Caki2 (cell line): ENCODE measurements at places on chromosomes 1 and 21.

DNA sequence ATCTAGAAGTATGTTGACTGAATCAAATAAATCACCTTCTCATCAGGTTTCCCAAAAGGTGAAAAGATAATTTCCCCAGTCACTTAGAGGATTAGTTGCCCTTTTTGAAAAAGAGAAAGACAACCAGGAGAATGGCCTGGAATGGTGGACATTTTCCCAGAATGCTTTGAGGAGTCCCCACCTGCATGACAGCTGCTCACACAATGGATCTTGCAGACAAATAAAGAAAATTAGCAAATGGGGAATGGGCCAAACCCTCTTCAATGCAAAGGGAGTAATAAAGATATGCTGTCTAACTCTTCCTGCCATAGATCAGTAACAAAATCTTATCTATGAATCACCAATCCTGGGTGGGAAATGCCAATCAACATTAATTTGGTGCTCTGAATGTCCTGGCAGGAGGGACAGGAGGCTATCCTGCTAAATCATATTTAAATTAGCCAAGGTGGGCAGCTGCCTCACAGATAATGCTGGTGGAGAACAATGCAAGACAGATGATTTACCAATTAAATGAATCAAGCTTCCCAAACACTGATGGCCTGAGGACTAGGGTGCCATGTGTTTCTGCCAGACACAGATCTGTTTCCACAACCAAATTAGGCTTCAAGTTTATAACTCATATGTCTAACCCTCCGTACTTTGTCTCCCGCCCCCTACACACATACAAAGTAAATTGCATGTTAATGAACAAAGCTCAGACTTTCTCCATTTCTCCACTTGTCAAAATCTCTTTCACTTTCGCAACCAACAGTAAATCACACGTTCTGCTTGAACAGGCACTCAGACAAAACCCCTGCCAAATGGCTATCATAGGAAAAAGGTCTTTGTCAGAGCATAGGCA lies 488.0 kb upstream of the PLXNA2 start:
- no peak for DNase-seq

DNA sequence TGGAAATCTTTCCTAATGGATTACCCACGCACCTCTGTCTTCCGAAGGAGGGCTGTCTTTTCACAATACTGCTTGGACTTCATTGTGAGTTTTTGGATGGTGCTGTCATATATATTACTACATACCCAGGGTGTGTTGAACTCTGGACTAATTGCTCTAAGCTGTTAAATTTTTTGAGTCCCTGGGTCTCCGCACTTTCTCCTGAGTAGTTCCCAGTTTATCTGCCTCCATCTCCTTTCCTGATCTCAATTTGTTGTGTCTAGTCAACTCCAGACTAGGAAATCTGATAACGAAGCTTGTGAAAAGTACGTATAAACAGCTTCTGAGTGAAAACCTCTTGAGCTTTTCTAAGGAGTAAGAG lies 211.1 kb downstream of the ROR1 start:
- no peak for DNase-seq

DNA sequence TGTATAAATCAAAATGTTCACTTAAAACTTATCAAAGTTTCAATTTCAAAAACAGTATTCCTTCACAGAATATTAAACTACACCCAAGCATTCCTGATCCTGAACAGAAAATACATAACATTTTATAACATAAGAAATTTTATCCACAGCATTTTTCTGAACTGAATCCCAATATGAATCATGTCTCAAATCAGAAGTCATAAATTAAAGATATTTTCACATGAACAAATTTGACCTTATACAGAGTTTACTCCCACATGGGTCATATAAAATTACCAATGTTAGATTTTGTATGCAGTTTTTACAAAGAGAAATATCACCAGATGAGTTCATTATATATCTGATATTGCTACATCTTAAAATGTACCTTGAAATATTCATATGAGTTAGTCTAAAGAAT lies 48.6 kb upstream of the ASPM start:
- no peak for DNase-seq

GRCh38 chr1:151803164-151803563 lies 2.1 kb downstream of the LINGO4 start:
- DNase-seq = no peak

DNA sequence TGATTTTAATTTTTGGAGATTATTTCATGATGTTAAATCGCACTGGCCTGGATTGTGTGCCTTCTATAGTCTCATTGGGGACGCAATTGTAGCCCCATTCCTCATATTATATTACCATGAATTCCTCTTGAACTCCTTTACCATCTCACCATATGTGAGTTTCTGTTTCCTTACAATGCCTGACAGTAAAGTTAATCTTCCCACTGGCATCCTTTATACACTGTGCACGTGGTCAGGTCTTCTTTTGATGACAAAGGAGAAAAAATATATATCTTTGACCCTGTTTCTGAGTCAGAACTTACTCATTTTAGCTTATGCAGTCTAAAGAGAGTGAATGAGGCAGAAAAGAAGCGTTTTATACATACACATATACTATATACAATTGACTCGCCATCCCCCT lies 774 bp upstream of the ABL2 start:
- peak; percentile 32 for DNase-seq

DNA sequence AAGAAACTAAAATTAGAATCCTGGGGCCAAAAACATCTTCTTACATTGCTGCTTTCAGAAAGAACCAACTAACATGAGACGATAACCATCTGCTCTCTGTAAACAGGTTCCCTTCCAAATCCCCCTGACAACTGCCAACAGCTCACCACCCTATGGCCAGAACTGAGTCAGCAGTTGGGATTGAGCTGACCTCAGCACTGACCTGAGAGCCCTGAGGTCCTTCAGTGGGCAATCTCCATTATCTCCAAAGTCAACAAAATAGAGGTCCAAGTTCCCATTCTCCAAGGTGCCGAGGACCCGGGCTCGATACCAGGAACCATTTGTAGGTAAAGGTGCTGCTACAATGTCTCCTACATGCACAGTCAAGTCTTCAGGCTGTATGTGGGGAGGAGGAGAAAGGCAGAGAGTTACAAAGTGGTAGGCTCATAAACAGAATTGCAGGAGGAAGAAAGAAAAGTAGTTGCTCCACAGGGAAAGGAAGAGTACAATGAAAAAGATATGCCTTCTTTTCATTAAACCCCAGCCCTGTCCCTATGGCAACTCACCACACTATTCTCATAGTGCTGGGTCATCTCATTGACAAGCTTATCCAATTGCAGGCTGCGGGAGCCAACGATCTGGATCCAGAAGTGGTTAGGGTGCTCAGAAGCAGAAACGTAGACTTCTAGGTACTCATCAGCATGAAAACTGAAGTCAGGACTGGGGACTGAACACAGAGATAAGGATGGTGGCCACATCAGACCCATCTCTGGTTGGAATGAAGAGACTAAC lies 12.8 kb upstream of the MRPL9 start:
- DNase-seq = no peak

DNA sequence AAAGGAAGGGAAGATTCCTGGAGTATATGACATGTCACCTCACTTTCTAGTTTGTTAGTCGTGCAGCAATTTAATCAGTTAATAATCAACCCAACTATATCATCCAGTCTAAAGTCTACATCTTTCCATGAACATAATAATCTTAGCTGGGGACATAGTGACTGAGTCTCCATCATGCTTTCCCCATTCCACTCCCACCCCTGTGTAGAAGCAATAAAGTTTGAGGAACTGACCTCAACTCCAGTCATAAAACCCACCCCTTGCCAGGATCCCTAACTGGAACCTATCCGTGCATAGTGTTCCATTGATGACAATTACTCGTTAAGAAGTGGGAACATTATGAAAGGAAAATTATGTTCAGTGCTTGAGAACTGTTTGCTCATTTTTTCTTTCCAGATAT lies 48.9 kb upstream of the MROH9 start:
- no peak for DNase-seq

DNA sequence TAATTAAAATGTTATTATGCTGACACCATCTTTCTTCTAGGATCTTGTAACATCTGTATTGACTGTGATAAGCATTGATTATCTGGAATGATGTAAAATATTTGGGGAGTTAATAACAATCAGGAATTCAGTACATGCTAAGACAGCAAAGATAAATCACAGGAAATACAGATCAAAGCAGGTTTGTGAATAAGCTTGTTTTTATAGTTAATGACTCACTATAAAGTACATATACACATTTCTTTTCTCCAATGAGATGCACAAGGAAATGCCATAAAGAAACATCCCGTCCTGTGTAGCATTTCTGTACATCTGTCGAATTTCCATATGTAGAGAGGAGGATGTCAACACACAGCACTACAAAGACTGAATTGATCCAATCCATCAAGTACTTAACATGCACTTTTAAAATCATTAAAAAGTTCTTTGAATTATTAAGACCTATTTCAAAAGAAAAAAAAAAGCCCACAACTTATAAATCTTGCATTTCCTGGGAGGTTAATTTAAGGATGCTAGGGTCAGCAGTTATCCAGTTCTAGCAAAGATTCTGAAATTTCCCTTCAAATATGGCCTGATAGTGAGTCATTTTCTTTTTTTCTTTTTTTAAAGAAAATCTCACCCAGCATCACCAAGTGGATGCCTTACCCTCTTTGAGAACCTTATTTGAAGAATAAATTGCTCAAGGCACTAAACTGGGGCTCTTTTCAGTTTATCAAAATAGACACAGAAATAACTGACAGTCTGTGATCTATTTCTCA lies 243.2 kb upstream of the NR5A2 start:
- DNase-seq = no peak

DNA sequence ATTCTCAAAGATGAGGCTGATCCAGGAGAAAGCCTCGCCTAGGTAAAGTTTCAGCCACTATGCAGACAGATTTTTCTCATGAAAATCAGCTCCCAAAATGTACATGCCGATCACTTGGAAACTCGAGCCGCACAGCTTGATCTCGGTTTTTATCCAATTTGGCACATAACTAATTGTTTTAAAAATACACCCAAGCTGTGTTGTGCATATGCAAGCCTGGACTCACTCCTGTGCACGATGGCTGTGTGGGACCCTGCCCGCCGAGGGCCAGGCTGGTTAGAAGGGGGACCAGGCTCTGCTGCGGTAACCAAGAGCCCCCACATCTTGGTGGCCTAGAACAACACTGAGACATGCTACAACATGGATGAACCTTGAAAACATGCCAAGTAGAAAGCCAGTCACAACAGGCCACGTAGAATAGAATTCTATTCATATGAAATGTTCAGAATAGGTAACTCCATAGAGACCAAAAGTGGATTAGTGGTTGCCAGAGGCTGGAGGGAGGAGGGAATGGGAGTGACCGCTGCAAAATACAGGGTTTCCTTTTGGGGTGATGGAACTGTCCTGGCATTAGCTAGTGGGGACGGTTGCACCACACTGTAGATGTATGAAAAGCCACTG lies 16.1 kb upstream of the LDLRAP1 start:
- no peak for DNase-seq

DNA sequence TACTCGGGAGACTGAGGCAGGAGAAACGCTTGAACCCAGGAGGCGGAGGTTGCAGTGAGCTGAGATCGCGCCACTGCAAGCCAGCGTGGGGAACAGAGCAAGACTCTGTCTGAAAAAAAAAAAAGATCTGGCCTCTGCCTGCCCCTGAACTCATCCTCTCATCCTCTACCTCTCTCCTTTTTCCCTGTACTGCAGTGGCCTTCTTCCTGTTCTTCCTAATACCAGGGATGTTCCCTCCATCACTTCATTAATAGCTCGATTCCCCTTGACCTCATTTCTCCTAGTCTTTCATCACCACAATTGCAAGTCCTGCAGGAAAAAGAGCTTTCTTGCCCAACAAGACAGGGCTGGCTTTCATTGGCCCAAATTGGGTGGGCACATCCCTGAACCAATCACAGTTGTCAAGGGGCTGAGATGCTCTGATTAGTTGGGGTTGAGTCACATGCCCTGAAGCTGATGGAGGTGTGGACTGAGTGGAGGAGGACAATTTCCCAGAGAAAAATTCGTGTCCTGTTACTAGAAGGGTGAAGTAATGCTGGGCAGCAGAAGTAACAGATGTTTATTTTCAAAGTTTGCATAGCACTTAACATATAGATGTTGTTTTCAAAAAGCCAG lies 86.8 kb upstream of the PUM1 start:
- DNase-seq = peak; percentile 53

- DNase-seq = peak; percentile 72
These were observed 394.2 kb upstream of the LYPLAL1 start for GRCh38 chr1:218779341-218780100.

DNA sequence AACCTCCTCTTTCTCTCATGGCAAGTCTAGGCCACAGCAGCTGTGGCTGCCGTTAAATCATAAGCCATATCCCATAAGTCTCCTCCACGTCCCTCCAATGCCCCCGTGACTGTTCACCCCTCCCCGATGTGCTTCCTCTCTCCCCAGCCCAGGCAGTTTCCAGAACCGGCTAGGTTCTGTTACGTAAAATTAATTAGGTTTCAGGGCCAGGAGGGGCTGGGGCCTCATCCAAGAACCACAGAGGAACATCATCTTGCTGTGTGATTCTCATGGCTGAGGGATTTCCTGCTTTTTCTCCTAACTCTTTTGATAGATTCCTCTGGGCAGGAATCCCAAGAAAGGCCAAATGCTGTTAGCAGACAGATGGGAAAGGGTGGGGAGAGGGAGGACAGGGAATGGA lies 141.8 kb upstream of the AJAP1 start:
- no peak for DNase-seq

GRCh38 chr1:171740356-171740863 lies 1.5 kb downstream of the VAMP4 start:
- no peak for DNase-seq

DNA sequence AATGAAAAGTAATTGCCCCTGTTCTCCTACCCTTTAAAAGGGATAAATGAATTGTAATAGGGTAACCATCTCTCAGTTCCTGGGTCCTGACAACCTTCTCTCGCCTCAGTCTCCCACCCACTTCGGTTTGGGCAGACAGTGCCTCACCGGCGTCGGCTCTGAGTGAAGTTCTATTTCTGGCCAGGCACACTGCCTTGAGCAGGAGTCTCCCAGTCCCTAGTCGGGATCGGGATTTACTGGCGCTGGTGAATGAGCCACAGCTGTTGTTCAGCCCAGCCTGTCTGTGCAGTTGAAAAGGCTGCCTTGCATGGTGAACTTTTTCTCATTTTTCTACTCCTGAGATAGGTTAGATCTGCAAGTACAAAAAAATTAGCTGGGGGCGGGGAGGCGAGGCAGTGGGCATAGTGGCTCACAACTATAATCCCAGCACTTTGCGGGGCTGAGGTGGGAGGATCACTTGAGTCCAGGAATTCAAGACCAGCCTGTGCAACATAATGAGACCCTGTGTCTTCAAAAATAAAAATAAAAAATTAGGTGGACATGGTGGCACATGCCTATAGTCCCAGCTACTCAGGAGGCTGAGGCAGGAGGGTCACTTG lies 7.4 kb downstream of the PLEKHM2 start:
- no peak for DNase-seq

- DNase-seq = peak; percentile 41
These were observed 67.3 kb upstream of the KCNJ6 start for GRCh38 chr21:37983336-37984095.

- DNase-seq = no peak
These were observed 20.0 kb upstream of the SYT6 start for GRCh38 chr1:114173680-114174079.

DNA sequence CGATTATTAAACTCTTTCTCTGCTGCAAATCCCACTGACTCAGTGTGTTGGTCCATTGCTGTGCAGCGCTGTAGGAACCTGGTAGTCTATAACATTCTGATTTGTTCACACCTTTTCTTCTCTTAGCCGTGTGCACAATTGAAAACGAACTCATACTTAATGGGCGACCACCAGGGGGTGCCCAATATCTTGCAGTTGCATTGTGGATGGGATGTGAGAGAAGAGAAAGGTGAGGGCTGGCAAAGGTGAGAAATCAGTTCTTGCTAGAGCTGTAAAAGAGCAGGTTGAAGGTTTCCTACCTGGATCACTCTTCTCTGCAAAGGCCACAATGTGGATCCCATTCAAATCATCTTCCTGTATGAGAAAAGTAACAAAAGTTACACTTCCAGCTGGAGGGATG lies 51.0 kb downstream of the CASQ2 start:
- DNase-seq = peak; percentile 30

- no peak for DNase-seq
These were observed 962.0 kb downstream of the PLA2G4A start for GRCh38 chr1:187790724-187791123.
